ENCODE measurements at places on chromosomes 11 and 22.

- DNase-seq, result no peak
- no peaks in the 10 kb centered on the region for H3K4me1 ChIP-seq
- H3K36me3 ChIP-seq, result no peaks in the 10 kb centered on the region
- no peaks in the 10 kb centered on the region for H3K27me3 ChIP-seq
- H3K27ac ChIP-seq, result no peak overlapping the region
These were observed 28.3 kb downstream of the OSBPL5 start for GRCh38 chr11:3136546-3137455.

GRCh38 chr22:46536537-46537224, 739 bp downstream of the CELSR1 start:
- H3K36me3 ChIP-seq, result no peaks in the 10 kb centered on the region
- no peak overlapping the region for H3K27ac ChIP-seq
- peaks cover 11% of the 10 kb centered on the region for H3K27me3 ChIP-seq
- H3K4me1 ChIP-seq, result peaks cover 10% of the 10 kb centered on the region
- H3K4me3 ChIP-seq, result peak overlapping the region; percentile 55
- no peak for DNase-seq

DNA sequence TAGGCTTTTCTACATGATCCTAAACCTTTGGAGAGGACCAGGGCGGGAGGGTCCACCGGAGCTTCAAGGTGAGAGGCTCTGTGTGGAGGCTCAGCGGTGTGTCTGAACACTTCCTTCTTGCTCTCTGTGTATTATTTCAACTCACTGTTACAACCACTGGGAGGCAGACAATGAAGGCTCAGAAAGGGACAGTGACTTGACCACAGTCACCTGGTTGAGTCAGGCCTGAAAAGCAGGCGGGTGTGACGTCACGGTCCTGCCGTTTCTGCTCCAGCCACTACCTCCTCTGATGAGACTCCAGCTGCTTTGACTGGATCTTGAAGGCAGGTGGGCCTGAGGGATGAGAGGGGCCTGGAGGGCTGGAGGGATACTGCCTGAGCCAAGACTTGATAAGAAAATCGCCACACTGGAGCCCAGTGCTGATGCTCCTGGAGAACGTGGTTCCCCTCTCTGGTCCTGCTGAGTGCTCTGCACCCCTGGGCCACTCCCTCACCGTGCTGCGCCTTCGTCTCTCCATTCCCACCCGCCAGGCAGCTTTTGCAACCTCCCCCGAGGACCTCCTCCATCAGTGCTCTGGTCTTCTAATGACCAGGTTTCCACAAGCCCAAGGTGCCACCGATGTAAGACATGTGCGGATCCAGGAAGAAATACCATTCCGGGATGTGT, 27.9 kb downstream of the KCNC1 start:
- no peaks in the 10 kb centered on the region for H3K4me1 ChIP-seq
- no peak for DNase-seq
- H3K36me3 ChIP-seq, result no peaks in the 10 kb centered on the region
- H3K27me3 ChIP-seq, result no peaks in the 10 kb centered on the region
- no peak overlapping the region for H3K4me3 ChIP-seq

DNA sequence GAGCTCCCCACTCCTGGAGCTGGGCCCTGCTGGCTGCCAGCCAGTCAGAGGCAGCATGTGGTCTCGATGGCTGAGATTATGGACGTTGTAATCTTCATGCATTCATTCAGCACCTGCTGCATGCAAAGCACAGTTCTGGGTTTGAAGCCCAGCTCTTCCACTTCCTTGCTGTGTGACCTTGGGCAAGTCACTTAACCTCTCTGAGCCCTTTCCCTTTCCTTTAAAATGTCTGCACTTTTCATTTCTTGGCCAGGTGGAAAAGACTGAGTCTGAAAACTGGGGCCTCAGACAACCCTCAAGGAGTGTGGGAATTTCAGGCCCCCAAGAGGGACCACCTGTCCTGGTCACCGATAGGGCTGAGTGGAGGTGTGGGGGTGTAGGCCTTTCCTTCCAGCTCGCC, 24.6 kb upstream of the MYEOV start:
- no peaks in the 10 kb centered on the region for H3K36me3 ChIP-seq
- H3K27me3 ChIP-seq, result no peaks in the 10 kb centered on the region
- H3K27ac ChIP-seq, result no peak overlapping the region
- H3K4me3 ChIP-seq, result no peak overlapping the region
- H3K4me1 ChIP-seq, result no peaks in the 10 kb centered on the region
- DNase-seq, result no peak

DNA sequence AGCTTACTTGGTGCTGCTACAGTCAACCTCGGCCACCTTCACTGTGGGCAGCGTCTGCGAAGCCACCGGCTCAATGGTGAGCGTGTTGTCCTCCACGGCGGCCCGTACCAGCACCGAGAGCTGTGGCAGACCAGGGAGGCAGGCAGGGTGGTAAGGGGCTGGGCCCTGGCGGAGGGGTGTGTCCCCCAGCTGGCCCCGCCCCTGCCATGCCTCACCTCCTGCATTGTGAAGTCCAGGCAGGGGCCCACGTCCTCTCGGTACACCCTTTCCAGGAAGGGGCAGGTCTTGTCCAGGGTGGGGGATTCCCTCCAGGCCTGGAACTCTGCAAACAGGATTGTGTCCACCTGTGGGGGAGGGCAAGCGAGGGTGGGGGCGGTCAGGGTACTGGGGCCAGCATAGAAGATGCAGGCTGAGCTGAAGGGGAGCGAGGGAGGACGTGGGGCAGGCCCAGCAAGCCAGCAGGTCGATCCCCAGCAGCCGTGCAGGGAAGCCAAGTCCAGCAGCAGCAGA, 12.8 kb downstream of the RAB3IL1 start:
- H3K4me1 ChIP-seq, result no peaks in the 10 kb centered on the region
- H3K36me3 ChIP-seq, result peaks cover 5% of the 10 kb centered on the region
- H3K27me3 ChIP-seq, result no peaks in the 10 kb centered on the region
- H3K27ac ChIP-seq, result no peak overlapping the region

Measured in A673 (cell line).